ENCODE measurements at places on chromosomes 7 and 10.

GRCh38 chr7:38339953-38340819 lies 66.8 kb upstream of the TARP start:
- no peak for DNase-seq

DNA sequence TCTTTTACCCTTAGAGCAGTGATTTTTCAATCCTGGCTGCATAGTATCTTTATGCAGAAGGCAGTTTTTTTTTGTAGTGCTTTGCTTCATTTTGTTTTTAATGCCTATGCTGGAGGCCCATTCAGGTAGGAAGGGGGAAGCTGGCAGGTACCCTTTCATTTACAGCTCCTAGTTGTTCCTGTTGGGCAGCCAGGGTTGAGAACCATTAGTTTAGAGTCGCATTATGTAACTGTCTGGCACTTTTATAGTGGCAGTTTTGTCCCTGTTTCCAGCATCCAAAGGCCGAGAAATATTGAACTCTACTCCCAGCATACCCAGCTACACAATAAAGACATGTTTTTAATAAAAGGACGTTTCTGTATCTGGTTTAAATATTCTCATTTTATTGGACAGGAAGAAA lies 110.6 kb downstream of the CCDC3 start:
- DNase-seq = no peak

DNA sequence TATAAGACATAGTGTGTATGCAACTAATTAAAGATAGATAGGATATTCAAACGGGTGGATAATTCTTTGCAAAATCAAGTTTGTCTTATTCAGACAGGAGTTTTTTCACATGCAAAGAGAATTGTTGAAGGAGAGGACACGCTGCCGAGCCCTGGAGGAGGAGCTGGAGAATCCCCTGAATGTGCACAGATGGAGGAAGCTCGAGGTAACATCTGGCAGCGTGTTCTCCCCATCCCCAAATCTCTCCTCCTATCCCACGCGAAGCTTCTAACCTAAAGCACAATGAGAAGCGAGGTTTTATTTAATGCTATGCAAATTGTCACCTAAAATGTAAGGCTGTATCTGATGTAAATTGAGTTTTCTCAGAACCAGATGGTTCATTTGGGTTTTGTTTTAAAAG lies 50.0 kb downstream of the CFAP58 start:
- DNase-seq = no peak

DNA sequence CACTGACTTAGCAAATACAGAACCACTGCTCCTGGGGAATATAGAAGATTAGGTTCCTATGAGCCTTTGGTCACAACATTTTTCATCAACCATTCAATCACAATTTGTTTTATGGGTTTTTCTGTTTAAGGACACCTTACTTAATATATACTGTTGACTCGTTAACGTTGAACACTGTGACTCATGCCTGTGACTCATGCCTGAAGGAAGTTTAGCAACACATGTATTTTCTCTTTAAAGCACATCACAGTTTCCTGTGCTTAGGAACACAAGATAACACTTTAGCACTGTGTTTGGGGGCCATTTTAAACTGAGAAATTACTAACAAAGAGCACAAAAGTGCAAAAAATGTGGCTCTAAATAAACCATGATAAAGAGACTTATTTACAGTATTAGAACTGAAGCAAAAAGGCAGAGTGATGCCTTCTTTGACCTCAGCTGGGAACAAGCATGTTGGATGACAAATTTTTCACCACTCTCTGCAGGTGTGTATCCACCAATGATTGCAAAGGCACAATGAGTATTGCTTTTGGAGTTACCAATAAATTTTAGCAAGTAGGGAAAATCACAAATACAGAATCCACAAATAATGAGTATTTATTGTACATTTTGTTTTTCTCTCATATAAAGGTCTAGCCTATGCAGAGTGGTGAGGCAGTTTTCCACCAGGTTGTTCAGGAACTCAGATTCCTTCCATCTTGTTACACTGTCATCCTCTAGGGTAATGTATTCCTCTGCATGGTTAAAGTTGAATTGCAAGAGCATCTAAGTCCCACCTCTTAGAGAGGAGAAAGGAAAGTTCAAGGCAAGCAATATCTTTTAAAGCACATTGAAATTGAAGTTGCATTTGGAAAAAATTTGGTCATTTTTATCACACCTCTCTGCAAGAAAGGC lies 7.3 kb downstream of the FGFBP3 start:
- no peak for DNase-seq

GRCh38 chr10:97975598-97975997 lies 54.8 kb downstream of the CRTAC1 start:
- no peak for DNase-seq

DNA sequence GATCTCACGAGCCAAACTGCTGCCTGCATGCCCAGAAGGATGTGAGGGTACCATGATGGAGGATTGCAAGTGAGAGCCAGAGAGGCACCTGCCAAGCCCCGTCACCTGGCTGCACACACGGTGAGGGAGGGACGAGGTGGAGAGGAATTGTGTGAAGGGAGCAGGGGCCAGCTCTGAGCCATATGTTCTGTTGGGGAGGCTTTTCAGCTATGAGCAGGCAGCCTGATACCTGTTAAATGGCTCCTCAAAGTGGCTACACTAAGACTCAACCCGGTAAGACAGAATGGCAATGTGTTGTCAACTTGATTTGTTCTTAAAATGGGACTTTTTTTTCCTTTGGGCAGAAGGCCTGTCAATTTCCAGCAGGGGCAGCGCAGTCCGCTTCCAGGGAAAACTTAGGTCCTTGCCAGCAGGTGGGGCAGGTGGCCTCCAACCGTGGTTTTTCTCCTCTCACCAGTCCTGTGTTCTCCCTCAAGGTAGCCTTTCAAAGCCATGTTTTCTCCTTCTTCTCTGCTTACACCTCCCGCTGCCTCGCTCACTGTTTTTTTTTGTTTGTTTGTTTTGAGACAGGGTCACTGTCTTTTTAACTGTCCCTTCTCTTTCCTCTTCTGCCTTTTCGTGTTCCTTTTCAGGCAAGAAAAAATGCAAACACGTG lies 57.7 kb upstream of the ZNRF2 start:
- DNase-seq = peak; percentile 72

DNA sequence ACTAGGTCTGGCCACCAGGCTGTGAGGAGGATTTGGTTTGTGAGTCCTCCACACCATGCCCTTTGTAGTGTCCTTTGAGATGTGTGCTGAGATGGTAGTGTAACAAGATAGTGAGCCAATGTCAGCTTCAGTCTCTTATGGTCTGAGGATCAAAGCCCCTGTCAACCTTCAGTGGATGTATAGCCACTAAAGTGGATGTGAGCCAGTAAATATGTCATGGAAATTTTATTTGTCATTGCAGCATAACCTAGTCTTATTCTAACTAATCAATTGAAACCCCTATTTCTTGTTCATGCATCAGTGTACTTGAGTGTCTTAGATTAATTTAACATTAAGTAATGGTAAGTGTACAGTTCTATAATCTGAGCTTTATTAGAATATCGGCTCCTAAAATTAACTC lies 51.0 kb upstream of the WAC start:
- DNase-seq = no peak

DNA sequence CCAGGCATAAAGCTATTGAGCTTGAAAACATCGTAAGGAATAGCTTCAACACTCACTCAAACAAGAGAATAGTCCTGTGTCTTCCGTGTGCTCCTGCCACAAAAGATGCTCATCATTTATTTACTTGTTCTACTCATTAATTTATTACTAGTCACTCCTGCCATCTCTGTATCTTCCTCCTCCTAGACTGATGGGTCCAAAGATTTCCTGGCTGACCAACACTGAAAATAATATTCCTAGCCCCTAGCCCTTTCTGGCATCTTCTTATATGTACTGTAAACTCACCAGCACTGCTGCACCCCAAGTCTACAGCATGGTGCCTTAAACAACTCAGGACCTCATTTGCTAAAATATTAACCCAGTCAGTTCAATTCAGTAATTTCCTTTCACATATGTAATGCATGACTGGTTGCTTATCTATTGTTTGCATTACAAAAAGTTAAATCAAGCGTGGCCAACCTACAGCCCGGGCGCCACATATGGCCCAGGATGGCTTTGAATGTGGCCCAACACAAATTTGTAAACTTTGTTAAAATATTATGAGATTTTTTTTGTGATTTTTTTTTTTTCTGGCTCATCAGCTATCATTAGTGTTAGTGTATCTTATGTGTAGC lies 86.7 kb upstream of the GSDME start:
- no peak for DNase-seq

DNA sequence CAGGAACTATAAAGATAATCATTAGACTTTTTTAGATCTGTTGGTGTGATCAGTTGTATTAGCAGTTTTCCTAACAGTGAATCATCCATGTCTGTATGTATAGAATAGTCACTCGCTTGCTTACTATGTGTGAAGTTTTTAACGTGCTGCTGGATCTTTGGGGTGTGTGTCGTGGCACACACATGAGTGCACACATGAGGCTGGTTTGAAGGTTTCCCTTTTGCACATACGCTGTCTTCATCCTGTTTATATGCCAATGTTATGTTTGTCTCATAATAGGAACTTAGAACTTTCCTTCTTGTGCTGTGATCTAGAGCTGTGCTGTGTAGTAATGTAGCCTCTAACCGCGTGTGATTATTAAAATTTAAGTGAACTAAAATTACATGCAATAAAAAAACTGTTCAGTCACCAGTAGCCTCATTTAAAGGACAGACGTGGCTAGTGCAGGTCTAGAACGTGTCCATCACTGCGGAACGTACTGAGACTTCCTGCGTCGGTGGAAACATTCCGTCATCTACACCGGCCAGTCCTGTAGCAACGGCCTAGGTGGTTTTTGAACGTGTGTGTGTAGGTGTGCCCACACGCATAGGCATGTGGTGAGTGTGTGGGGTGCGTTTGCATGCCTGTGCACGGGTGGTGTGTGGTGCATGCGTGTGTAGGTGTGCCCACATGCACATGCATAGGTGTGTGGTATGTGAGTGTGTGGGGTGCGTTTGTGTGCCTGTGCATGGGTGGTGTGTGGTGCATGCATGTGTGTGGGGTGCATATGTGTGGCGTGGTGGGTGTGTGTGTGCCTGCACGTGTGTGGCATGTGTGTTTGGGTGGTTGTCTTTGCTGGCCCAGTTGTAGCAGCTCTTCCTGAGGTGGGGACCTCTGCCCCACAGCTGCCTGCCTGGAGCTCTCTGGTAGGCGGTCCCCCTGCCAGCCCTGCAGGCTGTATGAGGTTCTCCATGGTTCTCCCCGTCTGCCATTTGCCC lies 56.6 kb downstream of the INPP5A start:
- DNase-seq = no peak

- DNase-seq = no peak
Observed at GRCh38 chr10:71278691-71279588, 40.1 kb upstream of the SLC29A3 start.

DNA sequence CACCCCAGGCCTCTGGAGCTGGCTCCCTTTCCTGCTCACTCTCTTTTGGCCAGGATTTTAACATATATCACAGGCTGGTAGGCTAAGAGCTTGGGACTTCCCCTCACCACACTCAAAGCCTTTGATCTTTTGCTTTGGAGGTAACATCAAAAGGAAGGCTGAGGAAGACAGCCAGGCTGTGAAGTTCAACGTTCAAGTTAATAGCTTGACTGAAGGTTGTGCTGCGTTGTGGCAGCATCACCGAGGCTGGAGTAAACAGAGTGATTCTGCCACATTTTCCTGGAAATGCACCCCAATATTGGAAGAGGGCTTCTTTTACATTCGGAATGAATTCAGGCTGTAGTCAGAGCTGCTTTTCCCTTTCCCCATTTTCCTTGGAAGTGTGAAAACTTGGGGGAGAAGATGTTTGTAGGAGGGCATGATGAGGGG lies 57.3 kb downstream of the TCF7L2 start:
- DNase-seq = no peak

GRCh38 chr7:41491308-41491707 lies 211.6 kb downstream of the INHBA start:
- DNase-seq = no peak
